ENCODE measurements at places on chromosomes 3 and 15.

DNA sequence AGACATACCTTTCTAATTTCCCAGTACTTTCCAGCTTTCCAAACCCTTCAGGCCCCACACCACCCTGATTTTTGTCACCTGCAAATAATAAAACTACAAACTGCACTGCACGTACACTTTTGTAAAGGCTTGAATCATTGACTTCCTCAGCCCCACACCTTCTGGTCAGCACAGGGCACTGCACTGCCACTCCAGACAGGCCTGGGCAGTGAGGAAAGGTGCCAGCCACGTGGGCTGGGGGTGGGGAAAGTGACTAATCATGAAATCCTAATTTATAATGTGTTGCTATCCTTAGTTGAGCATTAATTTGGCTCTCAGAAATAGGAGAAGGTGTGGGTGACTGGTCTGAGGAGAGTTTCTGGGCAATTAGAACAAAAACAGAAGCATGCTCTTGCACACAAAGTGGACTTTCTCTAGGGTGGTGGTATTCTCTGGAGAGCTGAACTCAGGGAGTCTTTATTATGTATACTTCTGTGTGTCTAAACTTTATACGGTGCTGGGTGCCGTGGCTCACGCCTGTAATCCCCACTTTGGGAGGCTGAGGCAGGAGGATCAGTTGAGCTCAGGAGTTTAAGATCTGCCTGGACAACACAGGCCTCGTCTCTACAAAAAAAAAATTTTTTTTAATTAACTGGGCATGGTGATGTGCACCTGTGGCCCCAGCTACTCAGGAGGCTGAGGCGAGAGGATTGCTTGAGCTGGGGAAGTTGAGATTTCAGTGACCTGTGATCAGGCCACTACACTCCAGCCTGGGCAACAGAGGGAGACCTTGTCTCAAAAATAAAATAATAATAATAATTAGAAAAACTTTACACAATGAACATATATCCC, 58.2 kb upstream of the FLNB start:
- no peak for DNase-seq

DNA sequence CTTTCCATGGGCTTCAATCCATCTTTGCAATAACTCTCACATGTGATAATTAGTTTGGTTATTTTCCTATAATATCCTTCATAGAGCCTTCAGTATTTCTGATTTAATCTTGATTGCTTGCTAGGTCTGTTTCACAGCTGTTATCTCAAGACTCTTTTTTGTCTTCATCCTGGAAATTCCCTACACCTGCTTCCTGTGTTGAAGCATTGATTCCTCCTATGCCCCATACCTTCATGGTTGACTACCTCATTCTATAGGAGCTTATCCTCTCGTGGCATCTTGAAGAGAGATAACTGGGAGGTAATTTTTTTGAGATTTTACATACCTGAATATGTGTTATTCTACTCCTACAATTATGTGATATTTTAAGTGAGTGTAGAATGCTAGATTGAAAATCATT, 26.7 kb downstream of the PIK3CA start:
- no peak for DNase-seq

DNA sequence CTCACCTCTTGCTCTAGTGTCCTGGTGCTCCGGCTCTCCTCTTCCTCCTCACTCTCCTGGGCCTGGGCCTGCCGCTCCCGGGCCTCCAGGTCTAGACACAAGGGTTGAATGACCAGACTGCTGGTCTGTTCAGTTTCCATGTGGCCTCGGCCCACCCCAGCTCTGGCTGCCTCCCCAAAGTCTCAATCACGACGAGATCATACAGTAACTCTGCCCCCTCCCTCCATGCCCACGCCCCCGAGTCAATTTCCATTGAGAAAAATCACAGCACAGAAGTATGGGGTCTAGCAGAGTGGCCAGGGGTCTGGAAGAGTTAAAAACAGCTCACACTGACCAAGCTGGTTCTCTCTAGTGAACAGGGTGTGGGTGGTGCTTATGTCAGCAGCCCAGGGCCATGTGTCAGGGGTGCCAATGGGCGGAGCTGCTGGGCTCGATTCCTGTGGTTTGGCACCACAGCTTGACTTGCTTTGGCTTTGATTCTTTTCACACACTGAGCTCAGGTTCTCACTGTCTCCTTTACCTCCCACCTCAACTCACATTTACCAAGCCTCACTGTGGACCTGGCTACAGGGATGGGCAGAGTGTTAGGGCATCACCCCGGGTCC, 6.9 kb downstream of the C15orf62 start:
- DNase-seq, result peak; percentile 56

DNA sequence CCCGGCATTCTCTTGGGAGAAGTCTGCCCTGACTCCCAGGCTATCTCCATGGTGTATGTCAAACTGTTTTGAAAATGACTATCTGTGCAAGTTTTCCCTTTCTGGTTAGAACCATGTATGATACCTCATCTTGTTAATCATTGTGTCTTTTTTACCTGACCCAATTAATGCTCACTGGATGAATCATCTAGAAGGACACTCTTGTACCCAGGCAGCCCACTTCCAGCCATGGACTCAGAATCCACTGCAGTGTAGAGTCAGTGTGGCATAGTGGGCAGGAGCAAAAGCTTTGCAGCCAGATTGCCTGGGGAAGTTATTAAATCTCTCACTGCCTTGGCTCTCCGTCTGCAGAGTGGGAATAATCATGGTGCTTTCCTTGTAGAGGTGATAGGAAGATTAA, 1.2 kb downstream of the FAM3D start:
- no peak for DNase-seq

- no peak for DNase-seq
Observed at GRCh38 chr15:29050870-29051269, 165.1 kb downstream of the APBA2 start.

- no peak for DNase-seq
Observed at GRCh38 chr15:88624971-88625490, 3.9 kb downstream of the AEN start.
